ENCODE measurements at places on chromosomes 5 and 9.
A peak's percentile ranks its signal among the peaks of the same experiment; 100 is the strongest.

DNA sequence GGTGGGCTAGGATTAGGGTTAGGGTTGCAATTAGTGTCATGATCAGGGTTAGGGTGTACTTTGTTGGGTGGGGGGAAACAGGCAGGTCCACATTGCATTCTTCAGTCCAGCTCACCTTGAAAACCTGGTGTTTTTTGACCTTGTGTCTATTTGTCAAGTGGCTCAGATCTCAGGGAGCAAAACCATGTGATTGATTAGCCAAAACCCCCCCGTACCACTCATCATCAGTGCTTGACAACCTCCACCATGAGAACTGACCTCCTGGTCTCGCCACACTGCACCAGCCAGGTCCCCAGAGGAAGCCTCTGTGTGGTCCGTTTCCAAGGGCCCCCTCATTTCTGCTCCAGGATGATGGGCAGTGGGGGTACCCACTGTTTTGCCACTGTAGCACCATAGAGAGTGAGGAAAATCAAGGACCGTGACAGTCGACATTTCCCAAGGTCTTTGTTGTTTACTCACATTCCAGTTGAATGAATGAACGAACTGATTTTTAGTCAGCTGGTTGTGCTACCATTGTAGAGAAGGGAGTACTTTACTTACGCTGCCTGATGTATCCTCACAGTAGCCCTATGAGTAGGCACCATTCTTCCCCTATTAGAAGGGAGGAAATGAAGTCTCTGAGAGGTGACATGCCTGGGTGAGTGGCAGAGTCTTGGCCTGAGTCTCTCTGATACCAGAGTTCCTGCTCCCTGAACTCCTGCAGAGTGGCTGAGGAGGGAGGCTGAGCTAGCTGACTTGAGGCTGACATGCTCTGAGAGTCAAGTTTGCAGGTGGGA is 84.8 kb downstream of the RAD23B start:
- DNase-seq, result no peak

- no peak for DNase-seq
Measured at GRCh38 chr9:127086771-127087170, 35.7 kb downstream of the ANGPTL2 start.

GRCh38 chr9:114027863-114028465 is 50.1 kb downstream of the AMBP start:
- DNase-seq, result no peak

- peak; percentile 29 for DNase-seq
Measured at GRCh38 chr5:32646061-32646969, 61.0 kb downstream of the SUB1 start.

DNA sequence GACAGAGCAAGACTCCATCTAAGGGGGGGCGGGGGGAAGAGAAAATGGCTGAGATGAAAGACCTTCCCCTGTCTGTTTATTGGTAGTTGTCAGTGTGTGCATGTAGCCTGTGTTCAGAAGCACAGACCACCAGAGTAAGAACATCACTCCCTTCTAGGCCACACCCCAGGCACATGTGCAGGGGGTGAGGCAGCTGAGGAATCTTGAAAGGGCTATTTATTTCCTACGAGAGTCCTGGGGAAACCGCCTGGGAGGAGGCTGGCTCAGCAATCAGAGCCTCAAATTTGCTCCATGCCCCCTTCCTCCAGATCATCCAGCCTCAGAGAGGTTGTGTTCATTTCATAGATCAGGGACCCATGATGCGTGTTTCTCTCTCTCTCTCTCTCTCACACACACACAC is 7.1 kb downstream of the MYORG start:
- no peak for DNase-seq
